Activated T-cell treated with anti-CD3 and anti-CD28 coated beads, Interleukin-2, amount 50 U/mL, for 4 hours (primary cell): ENCODE measurements at places on chromosomes 7 and 10. TPM values are rescaled to one million over a fixed set of nuclear protein-coding genes. Genes with fewer than 3 reads are reported as not detected.

GRCh38 chr10:32109603-32110002, 53.4 kb upstream of the KIF5B start:
- no peak for DNase-seq

- no peak for DNase-seq
Measured at GRCh38 chr7:105958012-105958411, 5.1 kb upstream of the CDHR3 start.

GRCh38 chr10:10758306-10758705, 259.4 kb upstream of the CELF2 start:
- no peak for DNase-seq

Gene ACSM6
- total RNA-seq = not detected

Gene CUBN
- total RNA-seq = 0.14 TPM

DNA sequence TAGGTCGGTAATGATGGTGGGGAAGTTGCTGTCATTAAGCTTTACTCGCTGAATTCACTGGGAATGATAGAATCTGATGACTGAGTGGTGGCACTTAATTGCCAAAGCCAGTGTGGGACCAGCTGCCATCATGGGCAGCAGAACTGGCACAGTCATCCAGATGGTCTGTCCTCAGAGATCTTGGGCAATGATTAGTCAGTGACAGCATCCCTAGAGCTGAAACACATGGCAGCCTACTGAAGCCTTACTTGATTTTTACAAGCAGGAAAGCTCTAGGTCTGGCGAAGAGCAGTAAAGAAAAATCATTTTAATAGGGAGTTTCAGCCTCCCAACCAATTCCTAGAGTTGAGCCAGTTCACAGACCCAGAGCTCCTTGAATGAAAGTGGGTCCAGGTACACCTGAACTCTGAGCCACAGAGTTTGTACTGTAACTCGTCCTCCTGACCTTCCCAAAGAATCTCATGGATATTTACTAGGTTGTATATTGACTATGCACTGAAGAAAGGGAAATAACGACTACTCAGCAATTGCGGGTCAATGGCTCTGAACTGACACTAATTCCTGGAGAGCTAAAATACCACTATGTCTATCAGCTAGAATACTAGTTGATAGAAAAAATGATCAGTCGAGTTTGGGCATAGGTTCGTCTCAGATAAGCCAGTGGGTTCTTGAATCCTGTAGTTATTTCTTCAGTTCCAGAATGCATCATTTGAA, 4.4 kb upstream of the ASB13 start:
- DNase-seq = no peak

GRCh38 chr7:139671967-139672366, 105.8 kb downstream of the HIPK2 start:
- DNase-seq = no peak

DNA sequence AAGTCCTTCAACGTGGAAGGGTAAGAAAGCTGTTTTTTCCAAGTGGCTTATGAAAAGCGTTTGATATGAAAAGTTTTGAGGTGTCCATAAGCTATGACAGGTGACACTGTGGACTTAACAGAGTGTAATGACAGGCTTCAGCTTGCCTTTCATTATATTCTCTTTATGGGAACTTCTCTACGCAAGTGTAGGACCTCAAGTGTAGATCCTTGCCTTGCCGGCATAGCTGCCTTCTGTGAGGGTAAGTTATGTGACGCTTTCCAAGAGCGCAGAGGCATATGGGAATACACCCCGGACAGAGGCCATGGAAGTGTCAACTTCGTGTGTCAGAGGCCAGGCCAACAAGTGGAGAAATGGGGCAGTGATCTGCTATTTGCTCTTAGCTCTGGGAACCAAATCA, 91.9 kb downstream of the GALNT11 start:
- DNase-seq = no peak

Gene LRRC18
- not detected for total RNA-seq

Gene PNLIPRP2
- 0.46 TPM for total RNA-seq

DNA sequence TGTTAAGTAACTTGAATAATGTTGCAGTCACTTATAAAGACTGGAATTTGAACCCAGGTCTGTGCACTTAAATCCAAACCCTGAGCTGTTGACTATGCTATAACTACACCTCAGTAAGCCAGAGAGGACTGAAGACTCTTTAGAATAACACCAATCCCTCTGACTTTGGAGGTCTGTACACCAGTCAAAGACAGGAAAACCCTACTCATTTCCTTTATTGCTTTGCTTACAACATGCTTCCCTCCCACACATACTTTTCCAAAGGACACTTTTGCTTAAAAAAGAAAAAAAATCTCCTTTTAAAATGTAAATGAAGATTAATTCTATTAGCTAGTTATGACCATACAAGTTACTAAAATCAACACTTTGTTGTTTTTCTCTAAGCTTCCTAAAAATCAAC, 184.7 kb upstream of the KCTD7 start:
- DNase-seq = no peak

DNA sequence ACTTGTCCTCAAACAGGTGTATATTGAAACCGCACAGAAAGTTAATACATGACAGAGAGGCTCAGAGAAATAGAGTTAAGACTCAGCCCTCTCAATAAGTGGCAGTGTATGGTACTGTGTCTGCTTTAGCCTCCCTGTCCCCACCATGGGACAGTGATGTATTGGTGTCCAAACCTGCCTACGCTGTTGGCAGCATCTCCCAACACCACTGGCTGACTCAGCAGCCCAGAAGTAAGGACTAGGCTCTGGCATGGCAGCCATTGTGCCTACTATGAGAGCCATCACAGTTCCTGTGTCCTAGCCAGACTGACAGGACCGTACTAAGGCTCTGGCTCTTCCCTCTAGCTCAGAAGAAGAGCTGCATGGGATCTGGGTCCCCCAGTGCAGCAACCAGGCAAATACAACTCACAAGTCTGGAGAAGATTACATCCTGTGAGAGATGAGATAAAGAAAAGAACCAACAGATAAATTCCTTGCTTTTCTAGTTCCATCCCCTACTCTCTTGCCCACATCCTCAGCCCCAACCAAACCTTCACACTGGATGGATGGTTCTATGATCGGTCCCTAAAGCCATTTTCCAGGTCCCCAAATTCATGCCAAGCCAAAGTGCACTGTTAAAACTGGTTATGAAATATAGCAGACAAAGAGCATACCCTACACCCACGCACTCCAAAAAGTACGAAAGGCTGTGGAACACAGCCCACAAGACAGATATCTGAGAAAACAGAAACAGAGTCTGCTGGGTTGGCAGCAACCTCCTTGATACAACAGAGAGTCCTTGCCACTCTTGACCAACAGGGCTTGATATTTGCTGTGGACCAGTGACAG, 44.1 kb upstream of the DMTF1 start:
- no peak for DNase-seq

GRCh38 chr7:86928308-86928707, 131.1 kb downstream of the ELAPOR2 start:
- no peak for DNase-seq

- DNase-seq = no peak
Measured at GRCh38 chr7:134935701-134936100, 50.6 kb upstream of the AGBL3 start.

GRCh38 chr10:99926925-99927720, 82.6 kb downstream of the DNMBP start:
- no peak for DNase-seq

DNA sequence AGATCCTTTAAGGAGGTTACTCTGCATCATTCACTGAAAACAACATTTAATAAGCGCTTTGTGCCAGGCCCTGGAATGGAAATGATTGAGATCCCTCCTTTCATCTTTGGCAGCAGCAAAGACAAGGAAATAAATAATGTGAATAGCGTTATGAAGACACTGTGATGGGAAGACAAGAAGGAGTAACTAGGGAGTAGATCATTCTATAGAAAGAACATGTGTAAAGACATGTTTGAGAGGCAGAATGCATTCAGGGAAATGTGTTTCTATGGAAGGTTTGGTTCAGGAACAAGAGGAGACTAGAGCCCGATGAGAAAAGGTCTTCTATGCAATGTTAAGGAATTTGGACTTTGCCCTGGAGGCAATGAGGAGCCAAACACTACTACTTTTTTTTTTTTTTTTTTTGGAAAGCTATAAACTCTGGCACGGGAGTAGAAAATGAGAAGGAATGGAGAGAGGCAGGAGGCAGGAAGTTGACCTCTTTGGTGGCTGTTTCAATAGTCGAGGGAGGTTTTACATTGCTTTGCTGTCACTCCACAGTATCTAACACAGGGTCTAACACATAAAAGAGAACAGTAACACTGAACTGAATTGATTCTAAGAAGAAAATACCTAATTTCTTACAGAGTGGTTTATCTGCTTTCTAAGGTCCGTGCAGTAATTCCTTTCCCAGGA, 44.9 kb downstream of the SMURF1 start:
- no peak for DNase-seq

DNA sequence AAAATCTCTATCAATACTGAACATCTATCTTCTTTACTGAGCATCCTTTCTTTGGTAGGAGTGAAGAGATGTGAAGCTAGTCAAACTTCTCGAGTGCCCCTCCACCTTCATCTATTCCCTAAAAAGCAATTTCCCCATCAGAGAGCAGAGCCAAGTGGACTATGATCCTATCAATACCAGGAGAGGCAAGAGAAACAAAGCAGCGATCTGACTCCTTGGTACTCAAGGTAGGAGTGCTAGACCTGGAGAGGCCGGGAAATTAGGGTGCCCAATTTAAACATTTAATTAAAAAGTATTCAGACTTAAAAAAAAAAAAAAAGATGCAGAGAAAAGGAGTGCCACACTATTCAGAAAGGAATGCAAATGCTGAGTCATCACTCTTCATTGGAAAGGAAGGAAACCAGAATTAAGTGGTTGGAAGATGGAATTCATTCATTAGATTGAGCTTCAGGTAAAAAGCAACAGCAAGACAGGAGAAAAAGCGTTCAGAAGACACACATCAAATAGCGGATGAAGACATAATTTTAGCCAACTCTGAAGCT, 1.6 kb downstream of the TIAL1 start:
- no peak for DNase-seq

- no peak for DNase-seq
Measured at GRCh38 chr7:119664601-119665000, 608.4 kb upstream of the KCND2 start.

Gene RPEL1
- not detected for total RNA-seq

- DNase-seq = no peak
Measured at GRCh38 chr10:109173937-109174336, 749.4 kb downstream of the XPNPEP1 start.

Gene PRPS1L1
- not detected for total RNA-seq

DNA sequence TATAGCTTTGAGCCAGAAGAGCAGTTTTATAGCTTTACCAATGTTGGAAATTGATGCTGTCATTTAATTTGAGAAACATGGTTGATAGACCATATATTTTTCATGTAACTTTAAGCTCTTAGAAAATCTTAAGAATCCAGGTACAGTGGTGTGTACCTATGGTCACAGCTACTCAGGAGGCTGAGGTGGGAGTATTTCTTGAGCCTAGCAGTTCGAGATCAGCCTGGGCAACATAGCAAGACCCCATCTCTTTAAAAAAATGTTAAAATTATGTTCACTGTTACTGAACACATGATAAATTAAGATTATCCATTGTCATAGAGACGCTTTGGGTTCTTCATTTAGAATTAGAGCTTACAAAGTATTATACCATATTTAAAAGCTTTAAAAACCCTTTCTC, 18.2 kb downstream of the REEP3 start:
- no peak for DNase-seq

Gene NAT16
- not detected for total RNA-seq

- DNase-seq = no peak
Measured at GRCh38 chr7:27564881-27565482, 97.7 kb downstream of the HIBADH start.

DNA sequence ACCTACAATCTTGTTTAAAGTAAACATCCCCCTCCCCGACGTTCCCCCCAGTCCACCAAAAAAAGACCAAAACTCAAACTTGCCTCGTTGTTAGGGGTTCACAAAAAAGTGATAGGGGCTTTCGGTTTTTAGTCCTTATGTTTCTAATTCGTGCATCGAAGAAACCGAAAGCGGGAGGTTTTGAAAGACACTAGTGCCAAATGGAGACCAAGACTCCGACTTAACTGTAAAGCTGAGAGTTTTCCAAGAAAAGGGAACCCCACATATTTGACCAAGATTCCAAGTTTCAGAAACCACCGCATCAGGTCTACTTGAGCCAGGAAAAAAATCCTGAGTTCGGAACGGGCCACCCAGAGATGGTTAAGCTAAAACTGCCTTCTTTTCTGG, 534 bp downstream of the PSMA2 start:
- DNase-seq = no peak
